NCI-H2081 (cell line): ENCODE measurements at places on chromosomes 13 and 19.

DNA sequence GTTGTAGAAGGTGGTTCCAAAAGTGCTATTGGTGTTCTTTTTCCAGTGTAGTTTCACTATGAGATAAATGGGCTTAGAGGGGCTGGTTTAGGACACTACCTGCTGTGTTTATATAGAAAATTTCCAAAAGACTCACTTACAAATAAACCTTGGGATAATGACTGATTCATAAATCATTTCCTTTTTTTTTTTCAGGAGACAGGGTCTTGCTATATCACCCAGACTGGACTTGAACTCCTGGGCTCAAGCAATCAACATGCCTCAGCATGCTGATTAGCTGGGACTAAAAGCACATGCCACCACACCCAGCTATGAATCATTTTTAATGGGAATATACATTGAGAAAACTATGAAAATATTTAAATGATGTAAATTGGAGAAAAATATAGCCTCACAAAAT, 376.6 kb downstream of the PCDH9 start:
- DNase-seq: no peak

DNA sequence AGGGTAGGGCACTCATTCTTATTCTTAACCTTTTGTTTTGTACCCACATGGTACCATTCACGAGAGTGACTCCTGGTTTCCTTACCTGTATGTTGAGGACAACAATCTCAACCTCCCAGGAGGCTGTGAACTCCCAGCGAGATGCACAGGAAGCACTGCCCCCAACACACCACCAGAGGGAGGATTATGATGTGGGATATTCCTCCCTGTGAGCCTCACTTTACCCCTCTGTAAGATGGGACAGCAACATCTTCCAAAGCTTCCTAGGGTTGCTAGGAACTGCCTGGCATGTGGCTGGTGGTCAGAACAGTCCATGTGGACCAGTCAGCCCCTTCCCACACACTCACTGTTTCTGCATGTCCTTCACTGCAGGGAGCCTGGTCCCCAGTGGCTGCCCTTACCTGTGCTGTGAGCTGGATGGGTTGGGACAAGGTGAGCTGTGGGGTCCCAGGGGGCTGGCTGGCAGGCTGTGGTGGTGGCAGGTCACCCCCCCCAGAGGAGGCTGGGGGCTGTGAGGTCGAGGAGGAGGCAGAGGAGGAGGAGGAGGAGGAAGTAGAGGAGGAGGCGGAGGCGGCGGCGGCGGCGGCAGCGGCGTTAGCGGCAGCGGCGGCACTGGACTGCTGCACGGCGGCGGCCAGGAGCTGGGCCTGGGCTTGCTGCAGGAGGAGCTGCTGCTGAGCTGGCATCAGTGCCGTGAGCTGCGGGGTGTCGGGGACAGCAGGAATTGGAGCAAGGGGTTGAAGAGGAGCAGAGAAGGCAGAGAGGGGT, 15.8 kb downstream of the POU2F2 start:
- DNase-seq: no peak

GRCh38 chr19:51698296-51698695, 5.2 kb downstream of the SPACA6 start:
- DNase-seq: no peak

- DNase-seq: no peak
Measured at GRCh38 chr13:87887459-87888123, 216.4 kb downstream of the SLITRK5 start.

GRCh38 chr19:38281811-38282566, 17.6 kb downstream of the SPINT2 start:
- no peak for DNase-seq

- peak; percentile 69 for DNase-seq
Measured at GRCh38 chr13:80048802-80049201, 292.1 kb downstream of the SPRY2 start.

- no peak for DNase-seq
Measured at GRCh38 chr19:17105556-17105955, 30.0 kb downstream of the MYO9B start.

GRCh38 chr19:51422053-51422448, 4.6 kb upstream of the SIGLEC10 start:
- DNase-seq: no peak

- no peak for DNase-seq
Measured at GRCh38 chr19:16096280-16096855, 15.3 kb upstream of the RAB8A start.

- DNase-seq: peak; percentile 39
Measured at GRCh38 chr19:38362076-38362945, 12.1 kb upstream of the PSMD8 start.

- no peak for DNase-seq
Measured at GRCh38 chr13:46685006-46685730, 111.8 kb downstream of the ESD start.

DNA sequence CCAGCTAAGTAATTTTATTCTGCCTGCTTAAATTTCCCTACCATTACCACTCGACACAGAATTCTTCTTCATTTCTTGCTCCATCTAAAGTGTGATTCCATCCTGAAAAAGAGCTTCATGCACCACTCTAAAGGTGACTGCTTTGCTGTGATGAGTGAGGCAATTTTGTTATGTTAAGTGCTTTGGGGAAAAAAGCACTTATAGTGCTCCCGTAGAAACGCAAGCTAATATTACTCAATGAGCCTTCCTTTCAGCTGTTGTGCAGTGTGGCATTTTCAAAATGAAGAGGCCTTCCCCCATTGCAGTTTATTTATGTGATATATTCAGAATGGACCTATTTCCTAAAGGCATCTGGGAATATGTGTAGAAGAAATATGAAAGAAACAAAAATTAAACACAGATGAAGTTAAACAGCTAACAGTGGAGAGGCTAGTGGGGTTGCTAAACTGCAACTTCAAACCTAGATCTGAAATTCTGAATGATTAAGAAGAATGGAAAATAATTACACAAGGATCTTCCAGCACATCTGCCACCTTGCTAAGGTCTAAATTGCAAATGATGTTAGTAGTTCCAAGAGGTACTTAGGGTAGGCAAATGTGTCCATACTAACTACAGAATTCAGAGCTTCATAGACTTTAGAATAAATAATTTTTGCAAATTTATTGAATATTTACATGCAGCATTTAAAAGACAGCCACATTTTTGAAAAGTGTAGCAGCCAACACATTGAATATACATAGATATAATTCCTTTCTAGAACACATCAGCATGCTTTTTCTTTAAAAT, 211.7 kb downstream of the DCT start:
- no peak for DNase-seq

DNA sequence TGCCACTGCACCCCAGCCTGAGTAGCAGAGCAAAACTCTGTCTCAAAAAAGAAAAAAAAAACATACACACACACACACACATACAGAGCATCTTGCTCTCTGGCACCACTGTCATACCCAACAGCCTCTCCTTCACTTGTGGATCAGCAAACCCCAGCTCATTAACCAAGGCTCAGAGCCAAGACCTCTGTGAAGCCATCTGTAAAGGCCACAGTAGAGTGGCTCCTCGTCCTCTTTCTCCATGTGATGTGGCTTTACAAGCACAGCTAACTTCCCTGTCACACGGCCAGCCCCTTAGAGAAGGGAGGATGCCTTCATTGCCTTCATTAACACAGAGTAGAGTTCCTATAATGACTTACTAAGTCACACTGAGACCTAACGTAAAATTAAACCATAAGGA, 62.7 kb upstream of the LSM14A start:
- DNase-seq: no peak

GRCh38 chr19:55487924-55488687, at the start of gene SSC5D:
Gene SSC5D (plus strand): TSS chr19:55488436. CDS start chr19:55488590, 154 bp downstream.
- DNase-seq: no peak

DNA sequence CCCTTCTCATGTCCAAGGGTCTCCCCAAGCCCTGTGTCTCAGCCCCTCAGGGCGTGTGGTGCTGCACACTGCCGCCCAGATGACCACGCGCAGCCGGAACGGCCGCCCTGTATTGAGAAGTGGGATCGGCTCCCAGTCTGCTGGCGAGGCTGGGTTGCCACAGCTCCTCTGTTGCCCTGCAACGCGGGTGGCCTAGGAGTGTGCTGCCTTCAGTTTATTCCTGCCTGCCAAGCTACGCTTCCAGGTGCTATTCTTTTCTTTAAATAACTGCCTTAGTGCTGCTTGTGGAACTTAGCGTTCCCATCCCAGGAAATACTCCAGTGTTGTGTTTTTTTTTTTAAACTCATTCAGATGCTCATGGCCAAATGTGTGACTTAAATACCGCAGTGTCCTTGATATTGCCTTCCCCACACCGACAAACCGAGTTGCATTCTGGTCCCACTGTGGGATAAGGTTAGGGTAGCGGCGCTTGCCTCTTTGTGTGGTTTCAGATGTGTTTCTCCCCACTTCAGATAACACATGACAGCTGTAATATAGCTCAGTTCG, 16.6 kb downstream of the ACTN4 start:
- no peak for DNase-seq

GRCh38 chr13:32530841-32531253, 7.7 kb downstream of the N4BP2L2 start:
- DNase-seq: no peak

GRCh38 chr19:54959840-54960239, 6.3 kb upstream of the NLRP2 start:
- DNase-seq: no peak

DNA sequence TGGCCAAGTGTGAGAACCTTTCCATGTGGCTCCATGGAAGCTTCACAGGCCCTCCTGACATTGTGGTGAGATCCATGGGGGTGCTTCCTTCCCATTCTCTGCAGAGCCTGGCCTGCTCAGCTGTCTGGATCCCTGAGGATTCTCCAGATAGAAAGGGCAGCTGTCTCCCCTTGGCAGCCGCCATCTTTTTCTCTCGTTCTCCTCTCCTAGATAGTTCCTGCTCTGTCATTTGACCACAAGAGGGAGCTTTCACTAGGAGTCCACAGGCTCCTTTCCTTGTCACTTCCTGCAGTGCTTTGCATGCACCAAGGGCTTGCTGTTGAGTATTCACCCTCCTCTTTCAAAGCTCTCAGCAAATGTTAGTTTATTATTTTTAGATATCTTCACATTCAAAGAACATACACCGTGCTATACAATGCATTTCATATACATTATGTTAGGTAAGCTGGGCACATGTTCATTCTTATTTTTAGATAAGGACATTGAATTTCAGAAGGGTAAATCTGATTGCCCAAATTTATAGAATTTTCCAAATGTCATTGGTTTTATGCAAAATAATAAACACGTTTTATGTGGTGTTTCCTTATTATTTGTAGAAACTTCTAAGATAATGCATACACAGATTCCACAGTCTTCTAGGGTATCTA, 133.2 kb downstream of the FRY start:
- peak; percentile 82 for DNase-seq

GRCh38 chr19:14952767-14953166, 11.5 kb downstream of the OR7C2 start:
- DNase-seq: no peak

DNA sequence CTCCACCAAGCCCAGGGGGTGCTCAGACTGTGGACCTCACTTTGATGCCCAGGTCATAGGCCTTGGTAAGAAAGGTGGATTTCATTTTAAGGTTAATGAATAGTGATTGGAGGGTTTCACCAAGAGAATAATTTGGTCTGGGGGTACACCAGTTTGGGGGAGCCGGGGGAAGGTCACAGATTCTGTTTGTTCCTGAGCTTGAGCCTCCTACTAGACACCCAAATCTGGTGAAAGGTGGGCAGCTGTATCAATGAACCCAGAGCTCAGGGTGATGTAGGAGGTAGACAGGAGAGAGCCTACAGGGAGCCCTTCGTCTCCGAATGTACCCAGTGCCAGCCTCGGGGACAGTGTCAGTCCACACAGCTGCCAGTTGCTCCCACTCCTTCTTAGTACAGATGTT, 63.7 kb upstream of the ATP12A start:
- no peak for DNase-seq

DNA sequence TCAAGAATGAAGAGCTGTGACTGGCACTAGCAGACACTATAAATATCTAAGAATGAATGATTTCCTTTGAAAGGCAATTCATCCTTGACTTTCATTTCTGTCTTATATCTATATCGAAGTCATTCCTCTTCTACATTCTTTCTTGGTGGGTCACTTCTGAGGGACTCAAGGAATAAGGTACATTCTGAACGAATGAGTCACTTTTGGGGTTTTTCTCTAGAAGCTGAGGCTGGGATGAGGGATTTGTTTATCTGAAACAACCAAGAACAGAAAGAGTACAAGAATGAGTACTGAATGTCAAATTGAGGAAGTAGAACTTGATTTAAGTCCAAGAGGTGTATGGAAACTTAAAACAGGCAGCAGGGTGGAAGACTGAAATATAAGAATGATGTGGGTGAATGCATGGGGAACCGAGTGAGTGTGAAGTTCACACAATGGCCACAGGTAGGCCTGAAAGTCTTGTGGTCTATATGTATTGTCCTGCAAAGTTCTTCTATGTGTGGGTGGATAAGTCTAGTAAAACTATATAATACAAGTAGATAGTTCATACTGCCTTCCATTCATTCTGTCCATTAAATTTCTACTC, 343.9 kb downstream of the OXGR1 start:
- no peak for DNase-seq

DNA sequence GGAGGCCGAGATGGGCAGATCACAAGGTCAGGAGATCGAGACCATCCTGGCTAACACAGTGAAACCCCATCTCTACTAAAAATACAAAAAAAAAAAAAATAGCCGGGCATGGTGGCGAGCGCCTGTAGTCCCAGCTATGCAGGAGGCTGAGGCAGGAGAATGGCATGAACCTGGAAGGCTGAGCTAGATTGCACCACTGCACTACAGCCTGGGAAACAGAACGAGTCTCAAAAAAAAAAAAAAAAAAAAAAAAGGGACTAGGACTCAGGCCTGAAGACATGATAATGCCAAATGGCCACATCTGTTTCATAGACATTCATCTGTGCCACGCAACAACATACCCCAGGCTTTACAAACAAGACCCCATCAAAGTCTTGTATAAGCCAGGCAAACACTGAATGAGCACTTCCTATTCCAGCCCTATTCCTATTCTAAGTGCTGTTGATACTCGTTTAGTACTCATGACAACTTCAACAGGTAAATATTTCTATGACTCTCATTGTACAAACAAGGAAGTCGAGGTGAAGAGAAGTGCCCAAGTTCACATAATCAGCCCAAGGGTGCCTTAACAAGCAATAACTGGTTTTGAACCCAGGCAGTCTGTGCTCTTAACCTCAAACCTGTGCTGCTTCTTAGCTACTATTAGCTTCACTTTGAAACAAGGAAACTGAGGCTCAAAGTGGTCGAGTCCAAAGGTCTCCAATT, 1.7 kb downstream of the B9D2 start:
- DNase-seq: no peak

DNA sequence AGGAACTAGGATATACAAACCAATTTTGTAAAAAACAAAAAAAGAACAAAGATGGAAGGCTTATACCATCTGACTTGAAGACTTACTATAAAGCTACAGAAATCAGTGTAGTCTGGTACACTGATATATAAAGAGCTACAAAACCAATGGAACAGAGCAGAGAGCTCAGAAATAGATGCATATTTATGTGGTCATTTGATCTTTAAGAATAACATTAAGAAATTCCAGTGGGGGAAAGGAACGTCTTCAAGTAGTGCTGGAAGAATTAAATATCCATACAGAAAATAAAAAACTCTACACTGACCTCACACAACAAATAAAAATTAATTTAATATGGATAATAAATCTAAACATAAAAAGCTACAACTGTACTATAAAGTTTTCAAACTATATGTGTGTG, 317.0 kb downstream of the ENOX1 start:
- no peak for DNase-seq

- no peak for DNase-seq
Measured at GRCh38 chr19:15062036-15062435, 12.8 kb downstream of the CASP14 start.

- DNase-seq: no peak
Measured at GRCh38 chr13:63490149-63490548, 2074.5 kb upstream of the PCDH20 start.

GRCh38 chr19:31430381-31430780, 81.1 kb upstream of the TSHZ3 start:
- DNase-seq: no peak

GRCh38 chr19:51138549-51138979, 3.5 kb upstream of the SIGLEC7 start:
- DNase-seq: no peak
